ENCODE measurements at places on chromosomes 7 and 10.
A peak's percentile ranks its signal among the peaks of the same experiment; 100 is the strongest.

GRCh38 chr10:111784946-111785465 lies 398.6 kb downstream of the GPAM start:
- no peak for DNase-seq

GRCh38 chr10:21047511-21047910 lies 150.4 kb upstream of the NEBL start:
- no peak for DNase-seq

GRCh38 chr10:128695931-128696330 lies 569.7 kb upstream of the MKI67 start:
- no peak for DNase-seq

DNA sequence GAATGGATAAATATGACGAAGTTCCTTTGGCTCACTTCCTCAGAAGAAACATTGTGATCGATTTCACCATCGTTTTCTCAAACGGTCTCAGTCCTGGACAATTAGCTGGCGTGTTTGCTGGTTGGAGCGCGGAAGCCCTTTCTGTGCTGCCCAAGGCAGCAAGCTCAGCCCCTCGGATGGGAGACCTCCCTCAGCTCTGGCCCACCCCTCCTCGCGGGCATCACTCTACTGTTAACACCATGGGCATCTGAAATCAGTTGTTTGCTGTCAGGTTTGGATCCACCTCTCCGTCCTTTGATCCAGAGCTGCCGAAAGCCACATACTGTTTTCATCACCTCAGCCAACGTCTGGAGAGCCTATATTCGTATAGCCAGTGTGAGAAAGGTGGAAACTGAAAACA lies 68.2 kb downstream of the C10orf143 start:
- no peak for DNase-seq

DNA sequence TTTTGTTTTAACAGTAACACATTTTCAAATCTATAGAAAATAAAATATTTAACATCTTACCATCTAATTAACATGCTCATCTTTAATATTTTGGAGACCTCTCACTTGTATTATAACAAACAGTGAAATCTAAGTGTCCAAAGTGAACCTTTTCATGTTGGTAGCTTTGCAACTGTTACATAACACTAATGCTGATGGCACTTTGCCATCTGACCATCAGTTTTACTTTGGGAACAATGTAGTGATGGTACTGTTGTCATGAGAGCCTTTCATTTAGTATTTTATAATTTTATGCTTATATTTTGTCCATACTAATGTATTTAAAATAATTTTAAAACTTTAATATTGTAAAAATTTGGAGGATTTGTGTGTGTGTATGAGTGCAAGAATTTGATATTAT lies 1017.0 kb upstream of the KCND2 start:
- DNase-seq: no peak

DNA sequence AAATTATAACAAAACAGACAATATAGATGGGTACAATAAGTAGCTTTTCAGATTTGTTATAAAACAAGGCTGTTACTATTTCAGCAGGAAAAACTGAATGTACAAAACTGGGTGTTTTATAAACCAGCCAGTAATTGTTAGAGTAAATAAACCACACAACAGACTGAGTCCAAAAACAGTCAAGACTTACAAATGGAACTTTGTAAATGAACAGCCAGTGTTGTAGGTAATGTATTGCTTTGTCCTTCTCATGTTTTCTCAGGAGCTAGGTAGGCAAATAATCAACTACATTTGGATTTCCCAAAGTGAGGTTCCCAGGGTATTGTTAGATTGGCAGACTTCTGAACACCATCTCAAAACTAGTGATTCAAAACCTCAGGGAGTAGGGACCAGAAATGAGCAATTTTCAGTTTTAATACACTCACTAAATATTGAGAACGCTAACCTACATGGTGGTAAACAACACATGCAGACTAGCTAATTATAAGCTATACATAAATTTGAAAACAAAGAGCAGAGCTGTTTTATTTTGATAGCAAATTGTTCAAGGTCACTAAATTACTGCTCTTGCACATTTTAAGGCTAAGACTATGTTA lies 36.2 kb downstream of the HERPUD2 start:
- DNase-seq: no peak

GRCh38 chr10:119265691-119266090 lies 58.3 kb downstream of the GRK5 start:
- DNase-seq: no peak

DNA sequence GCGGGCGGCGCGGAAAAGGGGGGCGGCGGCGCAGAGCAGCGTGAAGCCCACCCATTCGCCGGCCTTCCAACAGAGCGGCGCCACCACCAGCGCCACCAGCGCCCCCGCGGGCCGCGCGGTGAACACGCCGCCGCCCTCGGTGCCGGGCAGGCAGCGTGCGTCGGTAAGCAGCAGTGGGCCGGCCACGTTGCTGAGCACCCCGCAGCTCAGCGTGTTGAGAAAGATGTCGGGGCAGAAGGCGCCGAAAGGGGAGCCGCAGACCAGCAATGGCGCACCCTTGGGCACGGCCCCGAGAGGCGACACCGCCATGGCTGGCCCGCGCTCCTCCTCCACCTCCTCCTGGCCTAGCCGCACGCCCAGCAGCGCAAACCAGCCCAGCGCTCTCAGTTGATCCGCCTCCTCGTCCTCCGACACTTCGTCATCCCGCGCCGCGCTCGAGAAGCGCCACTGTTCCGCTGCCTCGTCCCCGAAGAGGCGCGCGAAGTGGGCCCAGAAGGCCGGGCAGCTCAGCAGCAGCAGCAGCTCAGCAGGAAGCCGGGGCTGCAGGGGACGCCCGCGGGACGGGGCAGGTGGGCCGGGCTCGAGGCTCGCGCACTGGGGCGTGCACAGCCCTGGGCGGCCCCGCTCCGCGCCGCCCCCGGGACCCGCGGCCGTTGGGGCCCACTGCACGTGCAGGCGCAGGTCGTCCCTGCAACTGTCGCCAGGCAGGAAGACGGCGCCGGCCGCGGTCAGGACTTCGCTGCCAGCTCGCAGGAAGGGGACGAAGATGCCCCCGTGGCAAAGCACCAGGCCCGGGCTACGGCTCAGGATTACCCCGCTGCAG lies 623 bp downstream of the TYSND1 start:
- peak; percentile 48 for DNase-seq

DNA sequence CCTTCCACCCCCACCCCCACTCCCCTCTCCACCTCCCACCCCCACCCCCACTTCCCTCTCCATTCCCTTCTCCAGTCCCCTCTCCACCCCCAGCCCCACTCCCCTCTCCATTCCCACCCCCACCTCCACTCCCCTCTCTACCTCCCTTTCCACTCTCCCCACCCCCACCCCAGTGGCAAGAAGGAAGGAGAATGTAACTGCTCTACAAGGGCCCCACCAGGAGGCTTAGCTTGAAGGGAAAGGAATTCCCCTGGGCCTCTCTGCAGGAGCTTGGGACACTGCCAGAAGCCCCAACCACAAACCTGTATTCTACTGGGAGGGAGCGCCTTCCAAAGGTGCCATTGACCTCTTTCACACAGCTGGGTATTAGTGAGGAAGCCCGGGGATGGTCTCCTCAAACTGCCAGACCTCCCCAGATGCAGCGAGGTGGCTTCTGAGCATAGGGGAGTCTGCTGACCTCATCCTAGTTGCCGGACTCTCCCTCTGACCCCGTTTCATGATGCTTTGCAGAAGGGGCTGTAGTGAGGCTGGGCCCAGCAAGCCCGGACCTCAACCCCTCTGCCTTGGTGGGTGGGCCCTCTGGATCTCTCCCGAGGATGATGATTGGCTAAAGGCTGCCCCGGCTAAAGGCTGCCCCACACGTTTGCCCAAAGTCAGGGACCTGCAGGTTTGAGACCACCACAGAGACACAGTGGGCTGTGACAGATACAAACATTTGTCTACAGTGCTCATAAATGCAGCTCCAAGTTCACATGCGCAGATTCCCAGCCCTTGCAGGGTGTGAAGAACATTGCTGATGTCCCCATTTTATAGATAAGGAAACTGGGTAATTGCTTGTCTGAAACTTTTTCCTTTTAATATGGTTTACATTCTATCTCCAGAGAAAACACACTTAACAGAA lies 2.9 kb downstream of the DEPP1 start:
- no peak for DNase-seq

- no peak for DNase-seq
Observed at GRCh38 chr7:46660402-46660980, 739.4 kb upstream of the IGFBP3 start.

DNA sequence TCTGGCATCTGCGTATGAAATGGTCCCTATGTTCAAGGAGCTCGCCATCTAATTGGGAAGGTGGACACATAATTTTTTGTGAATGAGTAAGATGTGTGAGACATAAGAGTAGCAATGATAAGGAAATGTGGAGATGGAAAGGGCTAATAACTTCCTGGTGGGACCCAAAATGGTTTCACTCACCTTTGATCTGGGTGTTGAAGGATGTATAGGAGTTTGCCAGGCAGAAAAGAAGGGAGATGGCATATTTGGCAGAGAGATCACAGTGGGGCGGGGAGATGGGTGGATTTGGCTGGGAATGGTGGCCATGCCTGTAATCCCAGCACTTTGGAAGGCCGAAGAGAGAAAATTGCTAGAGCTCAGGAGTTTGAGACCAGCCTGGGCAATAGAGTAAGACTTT lies 4.5 kb downstream of the POP7 start:
- DNase-seq: no peak

GRCh38 chr10:3482200-3482993 lies 302.6 kb downstream of the KLF6 start:
- no peak for DNase-seq

DNA sequence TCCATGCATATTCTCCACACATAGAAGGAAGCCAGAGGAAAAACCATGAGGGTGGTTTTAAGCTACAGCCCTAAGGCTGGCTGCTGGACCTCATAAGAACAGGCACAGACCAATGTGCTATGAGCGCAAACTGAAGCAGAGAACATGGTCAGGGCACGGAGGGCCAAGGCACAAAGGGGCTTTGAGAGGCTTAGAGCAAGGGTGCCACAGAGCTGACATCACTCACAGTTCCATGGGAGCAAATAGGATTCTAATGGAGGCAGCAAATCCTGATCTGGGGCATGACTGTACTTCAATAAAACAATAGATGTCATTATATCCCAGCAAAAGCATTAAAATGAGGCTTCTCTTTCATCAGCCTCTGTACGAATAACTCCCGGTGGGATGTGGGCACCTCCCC lies 162.4 kb downstream of the COBL start:
- DNase-seq: no peak

GRCh38 chr7:129948338-129948737 lies 4.4 kb downstream of the UBE2H start:
- DNase-seq: no peak

DNA sequence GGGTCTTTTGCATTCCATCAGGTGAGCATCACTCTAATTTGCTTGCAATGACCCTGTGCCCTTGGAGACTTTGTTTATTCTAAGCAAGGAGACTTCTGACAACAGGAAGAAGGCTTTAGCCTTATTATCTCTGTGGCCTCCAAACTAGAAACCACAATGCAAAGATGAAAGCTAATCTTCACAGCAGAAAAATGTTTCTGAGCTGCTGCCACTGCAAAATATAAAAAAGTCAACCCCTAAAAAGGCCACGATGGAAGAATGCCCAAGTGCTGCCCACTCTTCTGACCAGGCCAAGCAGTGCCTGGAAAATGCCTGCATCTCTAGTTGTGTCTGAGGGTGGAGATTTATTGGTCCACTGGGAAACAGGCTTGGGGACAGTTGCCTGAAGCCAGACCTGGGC lies 299.9 kb downstream of the C7orf25 start:
- no peak for DNase-seq

GRCh38 chr7:101154693-101155102 lies 422 bp downstream of the AP1S1 start:
- no peak for DNase-seq

DNA sequence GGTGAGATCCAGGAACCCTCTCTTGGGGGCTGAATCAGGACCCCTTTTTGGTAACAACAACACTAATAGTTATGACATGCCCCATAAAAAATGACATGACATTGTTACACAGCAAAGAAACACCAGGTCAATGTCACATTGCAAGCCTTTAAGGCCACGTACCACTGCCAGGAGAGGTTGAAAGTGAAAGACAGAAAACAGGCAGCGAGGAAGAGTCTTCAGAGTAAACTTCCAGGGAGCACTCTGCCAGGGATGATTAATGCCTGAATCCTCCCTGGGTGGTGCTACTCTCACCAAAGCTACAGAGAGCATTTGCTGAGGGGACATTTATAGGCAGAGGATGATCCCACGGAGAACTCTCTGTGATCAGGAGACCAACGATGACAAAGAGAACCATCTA lies 551.6 kb downstream of the CALN1 start:
- no peak for DNase-seq

- DNase-seq: no peak
Observed at GRCh38 chr10:69217119-69217754, 2.9 kb upstream of the HKDC1 start.

GRCh38 chr7:91850455-91850854 lies 30.0 kb downstream of the MTERF1 start:
- DNase-seq: no peak

- no peak for DNase-seq
Observed at GRCh38 chr7:146499970-146500369, 383.4 kb downstream of the CNTNAP2 start.

- DNase-seq: no peak
Observed at GRCh38 chr10:5776881-5777197, 36.4 kb downstream of the GDI2 start.

- no peak for DNase-seq
Observed at GRCh38 chr10:32161586-32161985, 105.4 kb upstream of the KIF5B start.

DNA sequence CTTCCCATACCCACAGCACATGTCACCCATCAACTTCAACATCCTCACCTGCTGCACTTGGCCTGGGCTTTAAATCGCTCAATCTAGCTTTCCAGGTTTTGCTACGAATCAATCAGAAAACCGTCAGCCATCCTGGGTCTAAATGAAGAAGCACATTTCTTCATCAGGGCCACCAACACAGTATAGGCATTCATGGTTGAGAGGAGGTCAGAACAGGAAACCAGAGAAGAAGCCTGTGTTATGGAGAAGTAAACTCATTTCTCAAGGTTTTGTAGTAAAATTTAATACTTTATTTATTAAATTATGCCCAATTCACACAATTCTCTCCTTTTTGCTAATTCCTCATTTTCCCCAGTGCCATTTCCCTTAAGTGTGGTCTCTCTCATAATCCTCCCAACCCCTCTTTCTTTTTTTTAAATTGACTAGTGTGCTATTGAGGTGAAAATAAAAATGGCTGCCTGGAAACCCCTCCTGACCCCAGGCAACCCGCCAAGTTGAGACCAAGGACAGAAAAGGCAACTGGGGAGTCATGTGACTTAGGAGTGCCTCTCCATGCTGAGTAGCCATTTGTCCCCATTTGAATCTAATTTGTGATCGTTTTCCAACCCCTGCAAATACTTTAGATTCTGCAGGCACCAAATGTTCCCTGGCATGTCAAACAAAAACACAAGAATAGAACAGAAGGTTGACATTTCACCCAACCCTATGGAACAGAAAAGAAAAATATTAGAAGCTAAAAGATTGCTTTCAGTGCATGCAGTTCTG lies 181.1 kb upstream of the NAMPT start:
- no peak for DNase-seq

- DNase-seq: no peak
Observed at GRCh38 chr10:131231965-131232541, 79.5 kb downstream of the TCERG1L start.

DNA sequence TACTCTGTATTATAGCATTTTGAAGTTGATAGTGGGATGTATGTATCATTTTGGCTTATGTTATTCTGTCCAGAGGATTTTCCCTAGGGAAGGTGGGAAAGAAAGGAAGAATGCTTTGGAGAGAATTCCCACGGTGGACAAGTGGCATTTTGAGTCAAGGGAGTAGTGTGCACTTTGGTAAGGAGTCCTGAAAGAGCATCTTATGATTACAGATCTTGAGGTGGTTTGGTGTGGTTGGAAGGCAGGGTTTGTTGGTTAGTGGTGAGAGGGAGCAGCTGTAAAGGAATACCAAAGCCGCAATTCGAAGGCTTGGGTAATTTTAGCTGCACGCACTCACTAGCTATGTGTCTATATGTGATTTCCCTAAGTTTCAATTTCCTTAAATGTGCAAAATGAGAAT lies 16.1 kb downstream of the CCSER2 start:
- no peak for DNase-seq

Measured in activated CD4-positive, alpha-beta T cell treated with anti-CD3 and anti-CD28 coated beads for 24 hours (primary cell).